Lung microvascular endothelial cell (primary cell): ENCODE measurements at places on chromosomes 2 and 18. TPM values are rescaled to one million over a fixed set of nuclear protein-coding genes. Genes with fewer than 3 reads are reported as not detected.

SAP130 gene
- total RNA-seq: 2.4 and 3.4 TPM in 2 replicates

HAUS1 gene
- 26.4 and 33.1 TPM in 2 replicates for total RNA-seq

GRCh38 chr2:188494906-188495305 is 203.2 kb downstream of the GULP1 start:
- DNase-seq: no peak

- DNase-seq: no peak
Observed at GRCh38 chr18:48098007-48098406, 167.5 kb upstream of the SMAD2 start.

DNA sequence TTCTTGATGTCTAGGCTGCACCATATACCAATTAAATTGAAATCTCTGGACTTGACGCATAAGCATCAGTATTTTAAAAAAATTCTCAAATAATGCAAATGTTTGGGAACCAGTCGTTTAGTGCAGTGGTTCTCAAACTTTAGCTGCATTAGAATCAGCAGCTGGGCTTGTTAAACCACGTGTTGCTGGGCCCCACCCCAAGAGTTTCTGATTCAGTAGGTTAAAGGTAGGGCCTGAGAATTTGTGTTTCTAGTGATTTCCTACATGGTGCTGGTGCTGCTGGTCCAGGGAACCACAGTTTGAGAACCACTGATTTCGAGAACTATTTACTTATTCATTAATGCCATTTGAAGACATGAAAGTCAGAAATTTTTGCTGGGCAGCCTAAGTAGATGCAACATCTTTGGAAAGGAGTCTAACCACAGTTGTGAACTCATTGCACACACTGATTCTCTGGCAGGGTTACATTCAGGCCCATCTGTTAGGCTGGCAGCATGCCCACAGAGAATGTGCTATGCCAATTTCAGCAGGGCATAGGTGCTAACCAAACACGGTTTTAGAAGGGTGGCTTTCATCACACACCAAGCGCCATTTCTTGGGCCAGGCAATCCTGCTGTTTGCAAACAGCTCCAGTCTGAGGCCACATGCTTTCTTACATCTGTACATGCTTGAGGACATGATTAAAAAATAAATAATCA is 26.4 kb upstream of the ATP5MC3 start:
- no peak for DNase-seq

- no peak for DNase-seq
Observed at GRCh38 chr2:31950946-31951562, 59.8 kb downstream of the MEMO1 start.

GRCh38 chr18:74785632-74786031 is 188.0 kb downstream of the ZNF407 start:
- DNase-seq: no peak

TYMS gene
- 7.7 and 25.3 TPM in 2 replicates for total RNA-seq

FKBP1B gene
- 8.7 and 12.6 TPM in 2 replicates for total RNA-seq

DNA sequence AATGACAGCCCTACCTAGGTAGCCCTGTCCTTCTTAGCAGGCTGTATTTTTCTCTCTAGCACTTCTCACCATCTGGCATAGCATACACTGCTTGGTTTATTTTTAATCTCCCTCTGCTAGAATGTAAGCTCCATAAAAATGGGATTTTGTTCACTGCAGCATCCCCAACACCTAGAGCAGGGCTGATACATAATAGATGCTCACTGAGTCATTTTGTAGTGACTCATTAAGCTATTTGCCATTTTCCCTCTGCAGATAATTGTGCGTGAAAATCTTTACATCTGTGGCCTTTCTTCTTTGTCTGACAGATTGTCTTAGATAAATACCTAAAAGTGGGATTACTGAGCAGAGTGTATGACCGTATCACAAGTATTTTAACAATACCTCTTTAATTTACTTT is 82.5 kb downstream of the CERS6 start:
- no peak for DNase-seq

DNA sequence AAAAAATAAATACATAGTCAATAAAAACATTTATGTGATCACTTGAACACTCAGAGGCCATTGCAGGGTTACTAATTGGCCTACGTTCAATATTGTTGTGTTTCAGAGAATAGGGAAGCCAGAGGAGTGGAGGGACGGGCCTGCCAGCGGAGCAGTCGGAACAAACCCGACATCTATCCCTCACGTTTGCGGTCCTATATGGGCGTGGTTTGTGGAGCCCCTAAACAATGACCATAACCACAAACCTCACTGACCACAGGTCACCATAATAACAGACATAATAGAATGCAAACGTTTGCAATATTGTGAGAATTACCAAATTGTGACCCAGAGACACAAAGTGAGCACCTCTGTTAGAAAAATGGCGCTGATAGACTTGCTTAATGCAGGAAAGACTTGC is 19.5 kb upstream of the ZNF516 start:
- no peak for DNase-seq

DNA sequence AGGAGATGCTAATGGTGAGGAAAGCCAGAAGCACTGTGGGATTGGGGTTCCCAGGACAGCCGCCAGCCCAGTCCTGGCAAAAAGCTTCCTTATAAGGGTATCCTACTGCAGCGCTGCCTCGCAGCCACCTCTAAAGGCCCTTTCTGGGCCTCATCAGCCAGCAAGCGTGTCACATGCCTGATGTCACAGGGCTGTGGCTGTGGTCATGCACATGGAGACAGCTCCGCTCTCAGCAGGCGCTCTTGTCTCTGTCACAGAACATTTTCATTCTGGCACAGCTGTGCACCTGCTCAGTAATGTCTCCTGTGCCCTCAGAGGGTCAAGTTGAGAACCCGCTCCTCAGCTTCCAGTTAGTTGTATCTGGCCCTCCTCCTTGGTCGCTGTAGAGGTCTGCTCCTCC is 17.7 kb upstream of the MAL start:
- DNase-seq: no peak

GRCh38 chr18:57666818-57667497 is 45.3 kb upstream of the NARS1 start:
- no peak for DNase-seq

DNA sequence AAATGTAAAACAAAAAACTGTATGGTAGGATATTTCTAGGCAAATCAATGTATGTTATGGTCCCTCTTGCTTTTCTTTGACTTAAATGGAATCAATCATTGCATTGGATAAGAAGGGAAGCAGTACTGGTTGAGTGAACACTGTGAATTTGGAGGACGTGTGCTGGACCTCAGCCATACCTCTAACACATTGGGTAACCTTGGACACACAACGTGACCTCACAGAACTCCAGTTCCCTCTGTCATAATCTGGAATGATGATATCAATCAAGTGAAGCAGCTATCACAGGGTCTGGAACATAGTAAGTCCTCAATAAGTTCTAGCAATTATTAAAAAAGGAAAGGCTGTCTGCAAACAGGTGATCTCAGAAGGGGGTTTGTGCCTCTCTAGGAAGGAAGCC is 474.9 kb upstream of the TCF4 start:
- DNase-seq: no peak

DNA sequence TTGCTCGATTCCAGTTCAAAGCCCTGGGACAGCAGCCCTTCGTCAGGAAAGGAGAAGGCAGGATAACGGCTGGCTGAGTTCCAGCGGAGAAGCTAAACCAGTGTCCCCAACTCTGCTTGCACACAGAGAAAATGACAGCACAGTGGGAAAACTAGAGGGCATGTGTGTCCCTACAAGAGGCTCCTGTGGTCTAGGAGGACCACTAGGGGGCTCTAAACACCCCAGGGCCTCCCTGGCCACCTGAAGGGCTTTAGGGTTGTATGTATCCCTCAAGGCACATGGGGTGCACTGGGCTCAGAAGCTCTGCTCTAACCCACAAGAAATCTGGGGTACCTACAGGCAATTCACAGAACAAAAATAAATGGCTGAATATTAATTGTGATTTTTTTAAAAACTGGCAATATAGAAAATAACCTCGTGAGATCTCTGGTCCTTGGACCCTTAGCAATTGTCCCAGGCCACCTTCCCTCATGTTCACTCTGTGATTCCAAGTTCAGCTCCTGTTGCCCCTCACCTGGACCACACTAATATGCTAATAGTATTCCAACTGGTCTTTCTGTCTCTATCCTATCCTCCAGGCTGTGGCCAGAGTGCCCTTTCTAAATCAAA is 17.5 kb downstream of the STAT1 start:
- DNase-seq: peak; percentile 54

- DNase-seq: no peak
Observed at GRCh38 chr18:36247036-36247435, 50.5 kb upstream of the FHOD3 start.

GRCh38 chr2:64574871-64575270 is 50.7 kb downstream of the AFTPH start:
- DNase-seq: no peak

DNA sequence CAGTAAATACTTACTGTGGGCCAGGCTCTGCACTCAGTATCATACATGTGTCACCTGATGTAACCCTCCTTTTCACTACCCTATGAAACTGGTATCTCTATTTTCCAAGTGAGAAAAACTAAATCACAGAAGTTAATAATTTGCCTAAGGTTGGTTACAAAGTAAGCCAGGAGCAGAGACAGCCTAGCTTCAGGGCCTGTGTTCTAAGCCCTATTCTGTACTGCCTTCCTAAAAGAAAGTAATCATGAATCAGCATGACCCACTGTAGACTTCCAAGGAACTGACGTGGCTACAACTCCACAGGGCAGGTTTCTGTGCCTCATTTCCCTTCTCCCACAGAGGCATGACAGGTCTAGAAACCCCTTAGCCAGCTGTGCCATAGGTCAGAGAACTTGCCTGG is 14.3 kb downstream of the ZNF142 start:
- DNase-seq: peak; percentile 91

IL36G gene
- not detected in 2 replicates for total RNA-seq

GRCh38 chr2:150474326-150475074 is 13.0 kb downstream of the RND3 start:
- DNase-seq: no peak

DNA sequence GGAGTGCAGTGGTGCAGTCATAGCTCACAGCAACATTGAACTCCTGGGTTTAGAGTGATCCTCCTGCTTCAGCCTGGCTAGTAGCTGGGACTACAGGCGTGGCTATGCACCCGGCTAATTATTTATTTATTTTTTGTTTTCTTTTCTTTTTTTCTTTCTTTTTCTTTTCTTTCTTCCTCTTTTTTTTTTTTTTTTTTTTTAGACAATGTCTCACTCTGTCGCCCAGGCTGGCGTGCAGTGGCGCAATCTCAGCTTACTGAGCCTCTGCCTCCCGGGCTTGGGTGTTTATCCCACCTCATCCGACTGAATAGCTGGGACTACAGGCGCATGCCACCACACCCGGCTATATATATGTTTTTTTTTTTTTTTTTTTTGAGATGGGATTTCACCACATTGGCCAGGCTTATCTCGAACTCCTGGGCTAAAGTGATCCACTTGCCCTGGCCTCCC is 1.4 kb upstream of the ANXA4 start:
- DNase-seq: no peak

DNA sequence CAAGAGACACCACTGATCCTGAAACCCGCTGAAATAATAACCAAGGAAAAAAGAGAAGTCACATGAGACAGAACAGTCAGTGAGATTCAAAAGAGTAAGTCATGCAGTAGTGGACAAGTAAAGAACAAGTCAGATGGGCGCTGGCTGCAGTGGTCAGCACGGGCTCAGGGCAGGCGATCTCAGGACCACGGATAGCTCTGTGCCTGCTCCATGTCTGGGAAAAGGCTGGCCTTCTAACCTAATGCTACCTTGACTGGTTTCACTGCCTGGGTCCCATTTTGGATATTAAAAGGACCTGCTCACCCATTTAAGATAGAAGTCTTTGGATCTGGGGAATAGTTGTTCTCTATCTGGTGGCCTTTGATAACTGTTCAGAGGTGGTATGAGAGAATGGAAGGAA is 61.7 kb upstream of the LCLAT1 start:
- peak; percentile 60 for DNase-seq
